Mesothelial cell of epicardium (in vitro differentiated cells): ENCODE measurements at places on chromosomes 1 and 21.
A peak's percentile ranks its signal among the peaks of the same experiment; 100 is the strongest.

GRCh38 chr1:201697174-201697573, 131.8 kb upstream of the IPO9 start:
- DNase-seq, result no peak

GRCh38 chr1:8169364-8170058, 143.4 kb upstream of the ERRFI1 start:
- DNase-seq, result no peak

DNA sequence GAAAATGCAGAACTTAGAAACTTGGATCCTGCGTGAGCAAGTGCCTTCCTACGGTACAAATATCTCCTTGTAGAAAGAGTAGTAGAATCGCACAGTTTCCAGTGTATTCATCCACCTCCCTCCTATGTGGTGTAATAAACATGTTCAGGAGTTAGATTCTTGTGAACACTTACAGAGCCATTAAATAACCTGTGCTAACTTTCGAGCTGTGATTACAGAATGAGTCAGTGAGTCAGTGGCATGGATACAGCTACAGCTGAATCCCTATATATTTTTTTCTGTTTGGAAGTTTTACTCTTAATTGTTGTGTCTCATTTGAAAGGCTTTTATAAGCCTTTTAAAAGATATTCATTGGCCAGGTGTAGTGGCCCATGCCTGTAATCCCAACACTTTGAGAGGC, 148.7 kb downstream of the EDEM3 start:
- DNase-seq, result no peak

DNA sequence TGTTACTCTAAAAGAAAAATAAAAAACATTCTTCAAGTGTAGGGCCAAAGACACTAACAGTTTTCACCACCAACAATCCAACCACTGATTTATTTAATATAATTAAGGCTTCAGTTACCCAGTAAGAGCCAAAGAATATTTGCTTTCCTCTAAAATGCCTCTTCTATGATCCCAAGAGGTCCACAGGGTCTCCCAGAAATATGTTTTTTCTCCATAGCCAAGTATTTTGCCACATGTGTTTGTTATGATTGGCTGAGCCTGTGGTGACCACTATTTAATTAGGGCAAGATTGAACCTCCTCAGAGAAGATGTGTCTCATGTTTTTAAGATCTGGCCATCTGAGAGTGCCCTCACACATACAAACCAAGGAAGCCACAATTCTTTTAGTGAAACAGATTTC, 135.9 kb downstream of the TPR start:
- DNase-seq, result no peak

DNA sequence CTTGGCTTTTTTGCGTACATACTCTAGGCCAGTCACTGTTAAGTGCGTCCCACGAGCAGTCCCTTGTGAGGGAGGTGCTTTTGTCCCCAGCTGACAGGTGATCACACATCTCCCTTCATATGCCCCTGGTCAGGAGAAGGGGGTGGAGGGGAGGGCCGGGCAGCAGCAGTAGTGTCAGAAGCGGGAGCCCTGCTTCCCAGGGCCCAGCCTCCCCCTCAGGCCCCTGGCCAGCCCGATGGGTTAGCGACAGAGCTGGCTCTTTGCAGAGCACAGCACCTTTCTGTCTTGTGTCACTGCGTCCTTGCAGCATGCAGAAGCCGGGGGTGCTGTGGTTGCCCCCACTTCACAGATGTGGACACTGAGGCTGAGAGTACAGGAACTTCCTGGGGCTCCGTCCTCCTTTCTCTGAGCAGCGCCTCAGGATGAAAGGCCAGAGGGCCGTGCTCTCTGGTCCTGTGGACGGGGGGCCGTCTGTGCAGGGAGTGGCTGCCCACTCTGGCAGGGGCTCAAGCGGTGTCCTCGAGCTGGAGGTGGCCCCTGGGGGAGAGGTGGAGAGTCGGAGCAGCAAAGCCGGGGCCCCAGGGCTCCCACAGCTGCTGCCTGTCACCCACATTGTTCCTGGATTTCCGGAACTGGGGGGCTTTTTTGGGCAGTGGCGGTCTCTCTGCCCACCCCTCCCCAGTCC, 5.9 kb downstream of the TMEM201 start:
- DNase-seq, result no peak

DNA sequence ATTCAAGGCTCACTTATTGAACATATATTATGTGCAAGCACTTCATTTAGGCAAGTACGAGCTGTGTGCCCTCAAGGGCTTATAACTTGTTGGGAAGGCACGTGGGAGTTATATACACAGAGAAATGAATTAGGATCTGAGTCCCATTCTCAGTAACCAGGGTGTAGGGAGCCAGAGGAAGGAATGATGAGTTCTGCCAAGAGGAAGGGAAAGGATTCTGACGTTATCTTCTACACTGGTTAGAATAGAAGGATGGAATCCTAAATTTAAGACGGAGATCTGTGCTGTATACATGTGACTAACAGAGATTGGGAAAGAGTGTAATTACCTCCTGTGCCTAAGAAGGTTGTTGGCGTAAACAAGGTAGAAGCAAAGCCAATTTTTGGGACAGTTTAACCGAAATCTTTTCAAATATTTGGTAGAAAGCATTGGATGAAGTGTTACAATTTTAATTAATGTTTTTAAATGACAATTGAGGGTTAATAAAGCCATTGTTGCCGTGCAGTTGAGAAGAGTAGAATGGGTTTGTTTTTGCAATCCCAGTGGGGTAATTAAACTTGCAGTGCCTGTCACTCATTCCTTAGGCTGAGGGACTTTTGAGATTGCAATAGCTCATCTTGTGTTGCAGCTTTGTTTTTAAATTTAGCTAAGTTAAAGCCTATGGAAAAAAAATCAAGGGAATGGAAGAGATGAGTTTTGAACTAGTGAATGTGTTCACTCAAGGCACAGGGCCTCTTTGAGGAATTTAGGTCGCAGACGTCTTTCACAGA, 177.2 kb downstream of the NFIA start:
- no peak for DNase-seq

DNA sequence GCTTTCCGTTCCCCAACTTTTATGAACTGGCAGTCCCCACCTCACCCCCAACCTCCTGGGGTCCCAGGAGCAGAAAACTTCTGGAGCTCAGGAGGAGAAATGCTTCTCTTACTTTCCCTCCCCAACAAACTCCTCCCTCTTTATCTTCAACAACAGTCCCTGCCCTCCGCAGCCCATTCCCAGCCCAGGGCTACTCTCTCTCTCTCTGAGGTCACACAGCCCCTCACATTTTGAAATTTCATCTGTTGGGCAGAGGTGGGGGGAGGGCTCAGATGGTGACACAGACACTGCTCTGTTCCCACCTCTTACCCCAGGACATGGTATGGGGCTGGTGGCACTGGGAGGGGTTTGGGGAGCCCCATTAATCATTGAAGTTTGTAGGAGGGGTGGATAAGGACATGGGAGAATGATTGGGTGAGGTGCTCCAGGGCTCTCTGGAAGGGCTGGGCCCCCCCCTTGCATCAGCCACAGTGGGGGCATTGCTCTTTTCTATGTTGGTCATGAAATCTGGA, 6.0 kb downstream of the PIK3CD start:
- no peak for DNase-seq

DNA sequence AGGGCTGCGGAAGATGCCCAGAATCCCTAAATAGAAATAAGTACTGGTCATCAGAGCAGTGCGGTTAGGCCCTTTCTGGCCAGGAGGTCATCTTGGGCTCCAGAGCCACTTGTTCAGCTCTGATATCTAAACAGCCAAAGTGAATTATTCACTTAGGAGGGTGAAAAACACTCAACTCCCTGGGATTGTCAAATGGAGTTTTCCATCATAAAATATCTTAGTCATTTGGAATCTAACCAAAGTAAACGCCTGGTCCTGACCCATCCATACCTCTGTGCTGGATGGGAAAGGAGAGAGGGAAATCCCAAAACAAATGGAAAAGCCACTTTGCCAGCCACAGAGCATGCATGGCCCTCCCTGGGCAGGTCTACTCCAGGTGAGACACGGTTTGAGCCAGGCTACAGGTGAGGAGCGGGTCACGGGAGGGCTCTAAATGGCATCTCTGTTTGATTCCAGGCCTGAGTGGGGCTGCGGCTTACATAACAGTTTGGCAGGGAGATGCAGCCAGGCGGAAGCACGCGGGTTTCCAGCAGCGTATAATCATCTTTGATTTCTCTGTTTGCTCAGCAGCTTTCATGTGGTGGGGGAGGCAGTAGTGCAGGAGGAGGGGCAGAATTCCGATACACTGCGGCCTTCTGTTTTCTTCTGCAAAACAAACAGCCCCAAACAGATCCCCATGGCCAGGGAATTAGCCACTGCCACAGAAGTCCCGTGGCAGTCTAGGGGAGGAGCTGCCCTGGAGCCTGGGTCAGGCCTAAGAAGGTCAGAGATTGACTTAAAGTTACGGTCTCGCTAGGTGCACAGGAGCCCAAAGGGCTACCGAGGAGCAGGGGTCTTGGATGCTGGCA, 59.1 kb upstream of the ZNF648 start:
- DNase-seq, result no peak

GRCh38 chr1:161273402-161273801, 14.9 kb downstream of the PCP4L1 start:
- no peak for DNase-seq

- DNase-seq, result no peak
Observed at GRCh38 chr21:34706337-34706736, 37.5 kb downstream of the CLIC6 start.

- DNase-seq, result no peak
Observed at GRCh38 chr1:30034105-30034626, 689.2 kb downstream of the MATN1 start.

- DNase-seq, result peak; percentile 74
Observed at GRCh38 chr1:94061513-94062443, 59.2 kb downstream of the ABCA4 start.

DNA sequence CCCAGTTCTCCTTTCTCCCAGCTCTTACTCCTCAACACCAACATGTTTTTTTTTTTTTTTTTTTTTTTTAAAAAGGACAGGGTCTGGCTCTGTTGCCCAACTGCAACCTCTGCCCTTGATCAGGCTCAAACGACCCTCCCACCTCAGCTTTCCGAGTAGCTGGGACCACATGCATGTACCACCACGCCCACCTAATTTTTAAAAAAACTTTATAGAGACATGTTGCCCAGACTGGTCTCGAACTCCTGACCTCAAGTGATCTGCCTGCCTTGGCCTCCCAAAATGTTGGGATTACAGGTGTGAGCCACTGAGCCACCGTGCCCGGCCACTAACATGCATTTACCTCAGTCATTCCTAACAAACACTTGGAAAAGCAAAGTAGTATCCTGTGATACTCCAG, 31.1 kb upstream of the FOXE3 start:
- DNase-seq, result no peak

DNA sequence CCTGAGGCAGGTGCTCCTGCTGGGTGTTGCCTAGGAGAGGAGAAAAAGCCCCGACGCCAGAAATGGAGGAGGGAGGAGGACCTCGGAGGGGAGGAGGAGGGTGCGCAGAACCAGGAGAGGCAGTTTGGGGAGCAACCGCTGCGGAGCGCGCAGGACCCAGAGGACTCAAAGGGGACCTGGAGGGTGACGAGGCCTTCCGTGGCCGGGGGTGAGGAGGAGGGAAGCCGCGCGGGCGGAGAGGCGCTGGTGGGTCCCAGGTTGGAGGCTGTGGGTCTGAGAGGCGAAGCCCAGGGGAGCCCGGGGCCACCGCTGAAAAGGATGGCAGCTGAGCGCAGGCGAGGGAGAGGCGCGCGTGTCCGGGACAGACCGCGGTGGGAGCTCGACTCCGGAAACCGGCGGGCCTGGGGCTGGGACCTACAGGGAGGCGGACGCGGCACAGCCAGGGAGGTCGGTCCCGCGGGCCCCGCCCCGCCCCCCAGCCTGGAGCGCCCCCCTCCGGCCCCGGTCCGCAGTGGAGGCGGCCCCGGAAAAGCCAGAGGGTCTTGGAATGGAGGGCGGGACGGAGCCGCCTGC, 15.1 kb downstream of the RNF223 start:
- DNase-seq, result no peak

- DNase-seq, result no peak
Observed at GRCh38 chr1:56081173-56081572, 498.2 kb downstream of the PLPP3 start.

DNA sequence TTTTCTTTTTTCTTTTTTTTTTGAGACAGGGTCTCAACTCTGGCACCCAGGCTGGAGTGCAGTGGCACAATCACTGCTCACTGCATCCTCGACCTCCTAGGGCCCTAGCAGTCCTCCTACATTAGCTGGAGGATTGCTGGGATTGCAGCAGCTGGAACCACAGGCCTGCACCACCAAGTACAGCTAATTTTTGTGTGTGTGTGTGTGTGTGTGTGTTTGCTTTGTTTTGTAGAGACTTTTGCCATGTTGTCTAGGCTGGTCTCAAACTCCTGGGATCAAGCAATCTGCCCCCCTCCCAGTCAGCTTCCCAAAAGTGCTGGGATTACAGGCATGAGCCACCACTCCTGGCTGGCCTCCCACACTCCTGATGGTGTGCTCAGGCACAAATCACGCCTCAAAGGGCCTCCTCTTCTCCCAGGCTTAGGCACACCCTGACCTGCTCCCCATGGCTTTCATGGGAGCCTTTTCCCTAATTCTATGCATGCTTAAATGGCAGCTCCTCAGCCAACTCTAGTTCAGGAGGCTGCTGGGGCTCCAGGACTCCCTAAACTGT, 9.4 kb downstream of the FAM229A start:
- DNase-seq, result no peak

DNA sequence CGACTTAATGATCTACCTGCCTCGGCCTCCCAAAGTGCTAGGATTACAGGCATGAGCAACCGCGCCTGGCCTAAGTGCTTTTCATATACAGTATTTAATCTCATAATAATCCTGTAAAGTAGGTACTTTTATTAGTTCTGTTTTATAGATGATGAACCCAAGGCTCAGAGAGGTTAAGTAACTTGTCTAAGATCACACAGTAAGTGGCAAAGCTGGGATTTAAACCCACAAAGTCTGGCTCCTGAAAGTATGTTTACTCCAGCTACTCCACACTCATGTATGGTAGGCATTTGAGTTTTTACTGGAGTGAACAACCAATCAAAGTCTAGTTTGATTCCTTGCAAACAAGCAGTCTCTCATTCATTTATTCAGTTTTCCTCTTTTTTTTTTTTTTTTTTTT, 2.3 kb downstream of the DFFA start:
- no peak for DNase-seq

- no peak for DNase-seq
Observed at GRCh38 chr1:45032837-45033236, 20.8 kb downstream of the UROD start.

GRCh38 chr1:32651461-32652073, 559 bp downstream of the RBBP4 start:
- no peak for DNase-seq

- no peak for DNase-seq
Observed at GRCh38 chr1:27393641-27394281, 1.3 kb downstream of the GPR3 start.

DNA sequence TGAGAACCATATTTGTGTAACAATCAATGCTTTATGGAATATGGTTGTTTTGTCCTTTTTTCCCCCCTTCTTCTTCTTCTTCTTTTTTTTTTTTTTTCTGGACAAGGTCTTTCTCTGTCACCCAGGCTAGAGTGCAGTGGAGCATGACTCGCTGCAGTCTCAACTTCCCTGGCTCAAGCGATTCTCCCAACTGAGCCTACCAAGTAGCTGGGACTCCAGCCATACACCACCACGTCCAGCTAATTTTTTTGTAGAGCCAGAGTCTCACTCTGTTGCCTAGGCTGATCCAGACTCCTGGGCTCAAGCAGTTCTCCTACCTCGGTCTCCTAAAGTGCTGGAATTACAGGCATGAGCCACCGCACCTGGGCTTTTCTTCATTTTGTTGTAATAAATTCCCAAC, 86.7 kb downstream of the FMN2 start:
- no peak for DNase-seq
